ENCODE measurements at places on chromosomes 6 and 20.
A peak's percentile ranks its signal among the peaks of the same experiment; 100 is the strongest.

- peak; percentile 5 for DNase-seq
Observed at GRCh38 chr6:93235775-93236174, 183.6 kb downstream of the EPHA7 start.

DNA sequence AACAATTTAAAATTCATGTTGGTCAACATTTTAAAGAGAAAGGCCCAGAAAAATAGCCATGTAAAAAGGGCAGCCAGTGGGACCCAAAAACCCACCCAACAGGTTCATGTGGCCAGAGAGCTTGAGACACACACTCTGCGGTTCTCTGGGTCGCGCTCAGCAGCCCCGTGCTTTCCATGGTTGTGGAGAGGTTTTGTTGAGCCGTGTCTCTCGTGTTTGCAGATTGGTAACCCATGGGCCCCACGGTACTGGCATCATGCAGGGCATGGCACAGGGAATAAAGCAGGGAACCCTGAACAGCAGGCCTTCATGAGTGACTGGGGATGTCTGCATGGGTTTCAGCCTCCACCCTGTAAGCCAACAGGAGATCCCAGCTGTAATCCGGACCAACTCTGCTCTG lies 127.7 kb upstream of the CST7 start:
- DNase-seq, result no peak

DNA sequence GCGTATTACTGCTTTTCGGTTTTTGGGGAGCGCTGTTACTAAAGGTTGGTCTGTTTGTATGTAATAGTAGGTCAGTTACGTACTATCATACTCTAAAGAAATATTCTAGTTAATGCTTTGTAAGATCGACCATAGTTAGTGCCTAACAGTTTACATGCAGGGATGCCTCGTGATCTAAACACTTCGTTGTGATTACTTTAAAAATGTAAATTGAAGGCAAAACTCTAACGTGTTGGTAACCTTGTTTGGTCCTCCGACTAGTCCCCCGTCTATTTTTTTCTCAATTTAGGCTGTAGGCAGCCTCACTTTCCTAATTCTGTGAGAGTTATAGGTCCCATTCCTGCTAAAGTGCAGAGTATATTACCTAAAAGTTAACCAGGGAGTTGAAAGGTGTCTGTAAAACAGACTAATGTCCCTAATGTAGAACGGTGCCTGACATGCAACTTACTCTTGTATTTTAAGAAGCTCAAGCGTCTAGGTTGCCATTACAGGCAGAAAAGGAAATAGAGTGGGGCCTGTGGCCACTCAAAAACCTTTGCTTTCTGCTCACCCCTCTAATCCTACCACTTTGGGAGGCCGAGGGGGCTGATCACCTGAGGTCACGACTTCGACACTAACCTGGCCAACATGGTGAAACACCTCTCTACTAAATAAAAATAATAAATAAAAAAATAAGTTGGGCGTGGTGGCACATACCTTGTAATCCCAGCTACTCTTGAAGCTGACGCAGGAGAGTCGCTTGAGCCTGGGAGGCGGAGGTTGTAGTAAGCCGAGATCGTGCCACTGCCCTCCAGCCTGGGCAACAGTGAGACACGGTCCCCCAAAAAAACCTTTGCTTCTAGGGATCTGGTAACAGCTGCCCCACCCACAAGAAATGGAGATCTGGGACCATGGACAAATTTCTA lies 37.8 kb downstream of the HFE start:
- DNase-seq, result no peak

GRCh38 chr20:32727683-32728082 lies 15.6 kb downstream of the COMMD7 start:
- DNase-seq, result no peak

DNA sequence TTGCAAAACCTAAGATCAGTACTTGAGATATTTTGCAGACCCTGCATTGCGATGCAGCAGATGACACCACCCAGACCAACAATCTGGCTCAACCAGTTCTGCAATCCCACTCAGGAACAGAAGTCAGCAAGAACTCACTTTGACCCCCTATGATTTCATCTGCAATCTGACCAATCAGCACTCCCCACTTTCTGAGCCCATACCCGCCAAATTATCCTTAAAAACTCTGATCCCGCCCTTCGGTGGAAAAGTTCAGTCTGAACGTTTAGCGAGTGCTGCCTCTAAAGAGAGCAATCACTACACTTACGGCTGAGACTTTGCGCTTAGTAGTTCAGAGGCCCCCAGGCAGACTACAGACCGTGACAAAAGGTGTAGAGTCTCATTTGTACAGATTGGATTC lies 17.3 kb upstream of the KIAA1586 start:
- DNase-seq, result no peak

DNA sequence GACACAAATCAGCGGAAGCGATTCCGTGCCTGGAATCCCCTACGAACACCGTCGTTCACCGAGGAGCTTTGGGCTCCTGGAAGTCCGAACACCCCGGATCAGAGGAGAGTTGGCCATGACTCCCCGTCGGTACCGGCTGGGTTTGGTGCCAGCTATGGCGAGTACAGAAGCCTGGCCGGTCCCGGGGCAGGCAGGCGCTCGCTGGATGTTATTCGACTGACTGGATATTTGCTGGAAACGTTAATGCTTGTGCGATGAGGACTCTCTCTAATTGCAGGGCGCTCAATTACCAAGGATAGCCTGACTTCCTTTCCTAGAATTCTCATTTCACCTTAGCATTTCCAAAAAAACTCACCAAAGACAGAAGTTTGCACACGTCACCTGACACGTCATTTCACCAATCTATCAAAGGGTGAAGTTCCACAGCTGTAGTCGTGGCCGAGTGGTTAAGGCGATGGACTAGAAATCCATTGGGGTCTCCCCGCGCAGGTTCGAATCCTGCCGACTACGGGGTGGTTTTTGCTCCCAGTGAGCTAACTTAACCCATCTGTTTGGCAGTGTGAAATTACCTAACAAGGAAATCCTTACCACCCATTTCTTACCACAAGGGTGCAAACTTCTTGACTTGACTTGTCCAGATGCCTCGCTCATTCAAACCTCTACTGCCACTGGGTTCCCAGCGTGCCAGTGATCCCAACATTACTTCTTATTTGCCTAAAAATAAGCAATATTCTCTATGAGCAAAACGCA lies 22.7 kb upstream of the ZNF184 start:
- DNase-seq, result no peak

Measured in NCI-H2081 (cell line).